T-cell (primary cell): ENCODE measurements at places on chromosomes 1 and 21.

DNA sequence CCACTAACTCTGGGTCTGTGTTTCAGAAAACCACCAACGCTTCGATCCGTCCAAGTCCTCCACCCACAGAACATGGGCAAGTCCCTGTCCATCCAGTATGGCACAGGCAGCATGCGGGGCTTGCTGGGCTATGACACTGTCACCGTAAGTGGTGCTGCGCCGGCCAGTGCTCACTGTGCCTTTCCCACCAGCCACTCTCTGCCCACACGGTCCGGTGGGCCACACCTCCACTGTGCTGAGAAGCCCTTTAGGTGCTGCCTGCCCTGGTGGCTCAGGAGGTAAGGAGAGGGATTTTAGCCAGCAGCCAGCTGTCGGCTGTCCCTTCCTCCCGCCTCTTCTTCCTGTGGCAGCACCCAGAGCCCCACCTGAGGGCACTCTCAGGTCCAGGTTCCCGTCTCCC lies 33.9 kb downstream of the PROK1 start:
- no peaks in the 10 kb centered on the region for H3K36me3 ChIP-seq
- H3K27me3 ChIP-seq = no peaks in the 10 kb centered on the region
- no peaks in the 10 kb centered on the region for H3K4me1 ChIP-seq
- no peak overlapping the region for H3K4me3 ChIP-seq

GRCh38 chr1:81032973-81033425 lies 767.7 kb upstream of the ADGRL2 start:
- no peaks in the 10 kb centered on the region for H3K4me1 ChIP-seq
- no peaks in the 10 kb centered on the region for H3K36me3 ChIP-seq
- H3K27me3 ChIP-seq = no peaks in the 10 kb centered on the region
- H3K4me3 ChIP-seq = no peak overlapping the region

DNA sequence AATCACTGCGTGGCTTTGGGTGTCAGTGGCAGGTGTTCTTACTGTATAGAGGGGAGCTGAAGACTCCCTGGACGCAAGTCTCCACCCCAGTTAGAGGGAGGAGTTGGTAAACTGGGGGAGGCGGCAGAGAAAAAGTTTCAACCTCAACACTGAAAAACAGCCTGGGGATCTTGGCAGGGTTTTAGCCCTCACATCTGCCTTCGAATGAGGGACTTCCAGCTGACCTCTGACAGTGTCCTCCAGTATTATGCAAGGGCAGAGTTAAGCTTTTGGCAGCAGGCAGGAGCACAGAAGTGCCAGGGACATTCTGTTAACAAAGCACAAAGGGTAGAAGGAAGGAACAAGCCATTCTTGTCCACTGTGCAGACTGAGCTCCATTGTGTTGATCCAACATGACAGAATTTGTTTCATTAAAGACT lies 41.2 kb upstream of the RAB4A start:
- no peaks in the 10 kb centered on the region for H3K27me3 ChIP-seq
- no peak for DNase-seq
- H3K4me3 ChIP-seq = no peak overlapping the region

DNA sequence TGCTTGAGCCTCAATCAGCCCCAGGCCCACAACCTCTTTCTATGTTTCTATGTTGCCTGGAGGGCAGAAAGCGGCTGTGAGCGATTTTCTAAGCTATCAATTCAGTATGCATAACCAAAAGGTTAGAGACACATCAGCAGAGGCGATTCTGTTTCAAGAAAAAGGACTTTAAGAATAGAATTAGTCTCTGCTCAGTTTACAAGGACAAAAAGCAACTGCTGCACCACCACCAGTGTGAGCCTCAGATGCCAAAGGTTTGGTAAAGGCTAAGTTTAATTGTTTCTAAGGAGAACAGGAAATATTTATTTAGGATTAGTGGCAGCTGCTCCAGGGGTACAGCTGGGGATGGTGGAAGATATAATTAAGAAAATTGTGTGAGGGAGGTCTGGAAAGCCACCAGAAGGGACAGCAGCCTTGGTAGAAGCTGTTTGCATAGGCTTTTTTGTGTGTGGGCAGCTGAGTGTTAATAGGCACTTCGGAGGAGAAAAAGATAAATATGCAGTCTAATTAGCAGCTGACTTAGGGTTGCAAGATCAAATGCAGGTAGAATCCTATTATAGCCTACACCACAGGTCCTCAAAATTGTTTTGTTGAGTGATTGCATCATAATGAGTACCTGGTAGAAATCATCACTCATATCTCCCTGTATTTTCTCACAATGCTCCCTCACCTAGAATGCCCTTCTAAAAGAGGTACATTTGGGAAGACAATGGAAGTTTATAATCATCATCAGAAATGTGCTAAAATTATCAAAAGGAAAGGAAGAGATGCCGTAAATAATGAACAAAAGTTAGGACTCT lies 35.8 kb downstream of the ZC3H11B start:
- no peaks in the 10 kb centered on the region for H3K36me3 ChIP-seq
- no peak overlapping the region for H3K4me3 ChIP-seq
- DNase-seq = no peak
- H3K4me1 ChIP-seq = no peaks in the 10 kb centered on the region

GRCh38 chr1:210144736-210145135 lies 87.9 kb upstream of the SERTAD4 start:
- H3K36me3 ChIP-seq = no peaks in the 10 kb centered on the region
- no peak for DNase-seq
- H3K27me3 ChIP-seq = no peaks in the 10 kb centered on the region
- no peaks in the 10 kb centered on the region for H3K4me1 ChIP-seq
- no peak overlapping the region for H3K27ac ChIP-seq

GRCh38 chr1:198088360-198089071 lies 68.3 kb upstream of the NEK7 start:
- no peaks in the 10 kb centered on the region for H3K36me3 ChIP-seq
- no peak overlapping the region for H3K27ac ChIP-seq
- no peak overlapping the region for H3K4me3 ChIP-seq
- H3K4me1 ChIP-seq = no peaks in the 10 kb centered on the region
- H3K27me3 ChIP-seq = no peaks in the 10 kb centered on the region

DNA sequence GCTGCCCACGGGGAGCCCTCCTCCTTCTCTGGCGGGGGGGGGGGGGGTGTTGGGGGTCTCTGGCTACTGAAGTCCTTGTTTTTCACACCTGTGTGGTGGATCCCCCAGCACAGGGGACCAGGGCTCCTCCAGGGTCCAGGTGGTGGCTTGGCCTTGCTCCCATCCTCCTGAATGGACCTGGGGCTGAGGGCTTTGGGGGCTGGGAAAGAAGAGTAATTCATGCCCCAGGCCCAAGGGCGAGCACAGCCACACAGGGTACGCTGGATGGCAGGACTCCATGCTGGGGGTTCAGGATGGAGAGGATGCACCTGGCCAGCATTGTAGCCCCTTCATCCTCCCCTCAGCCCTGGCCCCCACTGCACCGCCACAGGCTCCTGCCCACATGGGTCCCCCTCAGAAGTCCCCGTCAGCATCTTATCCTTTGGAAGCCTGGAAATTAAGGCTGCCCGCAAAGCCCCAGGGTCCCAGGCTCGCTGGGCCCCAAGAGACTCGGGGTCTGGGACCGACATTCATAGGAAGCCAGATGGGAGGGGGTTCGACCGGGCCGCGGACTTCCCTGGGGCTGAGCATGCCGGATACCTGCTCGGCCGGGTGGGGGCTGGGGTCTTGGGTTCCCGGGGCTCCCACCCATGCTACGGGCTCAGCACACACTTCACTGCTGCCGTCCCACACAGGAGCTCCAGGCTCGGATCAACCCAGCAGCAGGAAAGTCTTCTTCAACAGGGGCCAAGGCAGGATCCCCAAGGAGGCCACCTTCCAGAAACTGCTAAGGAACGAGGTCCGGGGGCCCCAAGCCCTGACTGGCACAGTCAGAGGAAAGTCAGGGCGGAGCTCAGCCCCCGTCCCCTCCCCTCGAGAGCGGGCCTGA lies 49.0 kb upstream of the ACTRT2 start:
- no peaks in the 10 kb centered on the region for H3K36me3 ChIP-seq
- H3K4me3 ChIP-seq = no peak overlapping the region
- no peak for DNase-seq
- no peaks in the 10 kb centered on the region for H3K27me3 ChIP-seq
- H3K27ac ChIP-seq = no peak overlapping the region
- H3K4me1 ChIP-seq = peaks cover 15% of the 10 kb centered on the region

- DNase-seq = no peak
- H3K36me3 ChIP-seq = no peaks in the 10 kb centered on the region
- no peak overlapping the region for H3K4me3 ChIP-seq
- peaks cover 4% of the 10 kb centered on the region for H3K4me1 ChIP-seq
- H3K27ac ChIP-seq = no peak overlapping the region
Measured at GRCh38 chr1:208248307-208248801, 4.2 kb upstream of the PLXNA2 start.

DNA sequence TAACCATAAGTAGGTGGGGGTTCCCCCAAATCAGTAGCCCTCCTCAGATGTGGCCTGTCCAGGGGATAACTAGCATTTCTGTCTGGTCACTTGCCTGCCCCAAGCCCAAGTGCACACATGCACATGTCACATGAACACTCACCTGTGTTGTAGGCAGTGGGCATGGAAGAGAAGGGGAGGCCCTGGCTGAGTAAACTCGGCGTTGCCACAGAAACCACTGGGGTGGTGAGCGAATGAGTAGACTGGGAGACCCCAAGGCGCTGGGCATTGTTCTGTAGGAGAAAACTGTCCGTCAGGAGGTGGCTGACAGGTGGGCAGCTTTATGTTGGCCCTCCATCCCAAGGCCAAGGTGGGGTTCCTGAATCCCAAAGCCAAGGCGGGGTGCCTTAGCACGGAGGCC lies 25.6 kb downstream of the MEF2D start:
- H3K27me3 ChIP-seq = no peaks in the 10 kb centered on the region
- H3K36me3 ChIP-seq = peaks cover 17% of the 10 kb centered on the region
- H3K4me3 ChIP-seq = no peak overlapping the region
- no peaks in the 10 kb centered on the region for H3K4me1 ChIP-seq
- no peak for DNase-seq
- H3K27ac ChIP-seq = no peak overlapping the region

DNA sequence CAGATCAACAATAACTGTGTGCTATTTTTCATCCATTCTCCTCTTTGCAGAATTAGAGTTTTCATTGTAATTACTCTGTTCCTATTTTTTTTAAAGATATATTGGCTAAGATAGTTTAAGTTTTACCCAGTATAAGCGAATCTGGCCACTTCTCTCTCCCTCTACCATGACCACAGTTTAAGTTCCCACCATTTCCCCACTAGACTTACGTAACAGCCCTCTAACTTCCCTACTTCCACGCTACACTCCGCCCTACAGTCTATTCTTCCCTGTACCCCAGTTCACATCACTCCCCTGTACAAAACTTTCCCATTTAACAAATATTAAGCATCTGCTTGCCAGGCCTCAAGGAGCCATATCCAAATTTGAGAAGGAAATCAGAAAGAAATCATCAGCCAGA lies 16.5 kb downstream of the CTSK start:
- no peaks in the 10 kb centered on the region for H3K4me1 ChIP-seq
- no peak overlapping the region for H3K4me3 ChIP-seq
- H3K27ac ChIP-seq = no peak overlapping the region
- H3K27me3 ChIP-seq = no peaks in the 10 kb centered on the region

DNA sequence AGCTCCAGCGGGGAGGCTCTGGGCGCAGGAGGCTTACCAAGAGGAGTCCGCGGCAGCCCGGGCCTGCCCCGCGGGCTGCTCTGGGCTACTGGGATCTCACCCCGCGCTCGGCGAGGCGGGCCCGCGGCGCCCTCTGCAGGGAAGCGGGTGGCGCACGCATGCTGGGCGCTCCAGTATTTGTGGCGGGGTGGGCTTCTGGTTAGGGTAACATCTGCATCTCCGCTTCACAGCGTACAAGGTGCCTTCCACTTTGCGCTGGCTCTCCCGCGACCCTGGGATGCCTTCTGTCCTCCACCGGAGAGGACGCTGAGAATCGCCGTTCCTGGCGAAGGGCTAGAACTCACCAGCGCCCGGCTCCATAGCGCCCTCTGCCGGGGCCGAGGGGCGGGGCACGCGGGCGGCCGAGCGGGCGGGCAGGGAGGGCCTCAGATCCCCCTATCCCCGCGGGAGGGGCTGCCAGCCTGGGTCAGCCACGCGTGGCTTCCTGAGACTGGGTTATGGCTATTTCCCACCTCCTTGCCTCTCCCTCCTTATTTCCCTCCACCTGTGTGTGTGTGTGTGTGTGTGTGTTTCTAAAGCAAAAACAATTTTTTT lies 46.6 kb upstream of the CTBS start:
- H3K36me3 ChIP-seq = no peaks in the 10 kb centered on the region
- H3K27ac ChIP-seq = no peak overlapping the region
- H3K4me3 ChIP-seq = peak overlapping the region; percentile 69
- peaks cover 3% of the 10 kb centered on the region for H3K27me3 ChIP-seq
- DNase-seq = peak; percentile 45

DNA sequence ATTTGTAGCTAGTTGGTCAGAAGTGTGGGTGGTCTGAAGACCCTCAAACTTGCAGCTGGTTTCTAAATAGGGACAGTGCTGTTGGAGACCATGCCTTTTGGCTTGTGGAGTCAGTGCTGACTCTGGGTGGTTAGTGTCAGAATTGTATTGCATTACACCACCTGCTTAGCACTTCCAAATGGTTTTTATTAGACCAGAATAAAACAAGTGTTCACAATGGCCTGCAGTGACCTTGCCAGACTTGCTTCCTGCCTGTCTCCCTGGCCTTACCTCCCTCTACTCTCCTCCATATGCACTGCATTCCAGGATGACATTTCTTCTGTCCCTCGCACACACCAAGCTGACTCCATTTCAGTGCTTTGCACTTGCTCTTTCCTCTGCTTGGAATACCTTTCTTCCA lies 72.7 kb upstream of the CNIH3 start:
- H3K4me3 ChIP-seq = no peak overlapping the region
- H3K27me3 ChIP-seq = no peaks in the 10 kb centered on the region
- DNase-seq = no peak
- no peaks in the 10 kb centered on the region for H3K36me3 ChIP-seq
- H3K27ac ChIP-seq = no peak overlapping the region
- H3K4me1 ChIP-seq = no peaks in the 10 kb centered on the region

DNA sequence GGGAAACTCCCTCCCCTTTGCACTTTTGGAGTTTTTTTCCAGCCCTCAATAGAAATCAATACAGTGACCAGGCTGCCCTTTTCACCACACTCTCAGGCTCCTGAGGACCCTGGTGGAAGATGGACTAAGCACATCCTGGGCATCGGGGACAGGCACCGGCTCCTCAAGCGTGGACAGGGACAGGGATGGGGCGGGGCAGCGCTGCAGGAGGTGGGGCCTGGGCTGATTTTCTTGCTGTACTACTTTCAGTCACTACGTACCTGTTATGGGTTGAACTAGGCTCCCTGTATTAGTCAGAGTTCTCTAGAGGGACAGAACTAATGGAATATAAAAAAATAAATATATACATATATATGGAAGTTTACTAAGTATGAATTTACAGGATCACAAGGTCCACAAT lies 2.5 kb downstream of the MX2 start:
- H3K4me1 ChIP-seq = peaks cover 23% of the 10 kb centered on the region
- H3K36me3 ChIP-seq = peaks cover 35% of the 10 kb centered on the region
- no peak overlapping the region for H3K4me3 ChIP-seq
- H3K27ac ChIP-seq = no peak overlapping the region

GRCh38 chr1:13674377-13674776 lies 25.6 kb upstream of the PRDM2 start:
- H3K36me3 ChIP-seq = no peaks in the 10 kb centered on the region
- no peak for DNase-seq
- H3K27me3 ChIP-seq = peaks cover 7% of the 10 kb centered on the region
- H3K4me3 ChIP-seq = no peak overlapping the region
- no peaks in the 10 kb centered on the region for H3K4me1 ChIP-seq
